ENCODE measurements at places on chromosomes 13 and 19.

- DNase-seq = no peak
Observed at GRCh38 chr19:21491146-21491545, 14.3 kb upstream of the ZNF429 start.

DNA sequence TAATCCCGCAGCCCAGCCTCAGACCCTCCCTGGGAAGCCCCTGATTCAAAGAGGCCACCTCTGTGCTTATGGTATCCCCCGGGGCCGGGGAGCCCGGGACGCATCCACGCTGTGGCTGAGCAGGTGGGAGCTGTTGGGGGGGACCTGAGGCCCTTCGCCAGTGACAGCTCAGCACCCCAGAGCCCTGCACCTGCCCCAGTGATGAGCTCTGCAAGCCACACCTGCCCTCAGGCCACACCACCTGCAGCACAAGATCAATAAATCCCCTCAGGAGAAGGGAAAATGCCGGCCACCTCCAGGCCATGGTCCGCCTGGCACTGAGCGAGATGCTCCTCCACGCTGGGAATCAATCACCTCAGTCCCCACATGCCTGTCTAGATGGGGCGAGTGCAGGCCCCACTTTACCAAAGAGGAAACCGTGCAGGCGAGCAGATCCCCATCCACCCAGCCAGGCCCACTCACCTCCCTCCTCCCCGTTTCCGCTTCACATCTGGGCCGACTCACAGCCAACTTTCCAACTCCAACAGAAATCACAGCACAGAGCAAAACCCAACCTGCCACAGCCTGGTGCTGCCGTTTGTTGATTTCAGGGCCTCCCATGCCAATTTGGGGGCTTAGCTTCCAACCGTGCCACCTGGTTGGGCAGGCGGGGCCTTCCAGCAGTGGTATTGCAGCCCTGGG, 12.8 kb downstream of the MOB3A start:
- DNase-seq = no peak

GRCh38 chr13:89457977-89458376, 1786.8 kb downstream of the SLITRK5 start:
- DNase-seq = no peak

DNA sequence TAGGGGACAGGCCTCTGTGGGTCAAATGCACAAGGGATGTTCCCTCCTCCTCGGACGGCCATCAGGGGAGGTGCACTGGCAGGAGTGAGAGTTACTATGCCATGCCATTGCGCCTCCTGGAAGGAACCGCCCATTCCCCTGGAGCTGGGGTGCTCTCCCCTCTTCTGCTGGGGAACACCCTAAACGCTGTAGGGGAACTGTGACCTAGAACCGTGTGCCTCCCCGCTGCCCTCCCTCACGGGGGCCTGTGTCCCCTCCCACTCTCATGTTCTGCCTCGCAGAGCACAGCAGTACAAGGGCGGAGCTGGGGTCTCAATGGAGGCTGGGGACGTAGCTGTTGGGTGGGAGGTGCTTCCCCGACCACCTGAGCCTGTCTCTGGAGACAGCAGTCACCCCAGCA, 17.2 kb upstream of the CRTC1 start:
- no peak for DNase-seq

DNA sequence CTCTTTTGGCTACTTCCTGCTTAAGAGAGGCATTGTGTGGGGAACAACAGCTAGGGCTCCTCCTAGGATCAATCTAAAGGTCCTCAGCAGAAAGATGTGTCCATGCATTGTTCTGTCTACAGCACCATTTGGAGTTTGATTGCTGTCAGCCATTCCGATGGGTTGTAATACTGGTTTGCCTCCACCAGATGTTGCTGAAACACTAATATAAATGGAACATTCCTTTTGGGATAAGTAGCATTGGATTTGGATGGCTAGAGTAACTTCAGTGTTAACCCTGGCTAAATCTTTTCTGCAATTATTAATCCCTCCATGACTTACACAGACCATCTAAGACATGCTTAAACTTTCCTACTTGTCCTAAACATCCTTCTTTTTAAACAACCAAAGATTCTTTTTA, 104.2 kb downstream of the TDRD3 start:
- DNase-seq = no peak

DNA sequence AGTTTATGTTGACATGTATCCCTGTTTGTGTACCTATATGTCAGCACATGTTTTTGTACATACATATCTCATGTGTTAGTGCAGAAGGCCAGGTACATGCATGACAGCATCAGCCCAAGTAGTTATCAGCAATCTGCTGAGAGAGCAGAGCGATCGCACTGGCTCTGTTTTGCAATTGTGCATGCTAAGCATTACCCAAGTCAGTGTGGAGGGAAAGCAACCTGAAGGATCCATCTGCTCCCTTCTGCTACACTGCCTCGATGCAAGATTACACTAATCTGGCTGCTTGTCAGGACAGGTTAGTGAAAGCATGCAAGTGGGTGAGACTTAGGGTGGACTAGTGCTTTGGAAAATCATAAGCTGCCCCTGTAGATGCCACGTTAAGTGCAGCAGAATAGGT, 211.8 kb downstream of the PCCA start:
- DNase-seq = no peak

- DNase-seq = no peak
Observed at GRCh38 chr19:4456476-4456842, 1.1 kb downstream of the UBXN6 start.

GRCh38 chr13:72963762-72964161, 95.0 kb upstream of the KLF5 start:
- no peak for DNase-seq

GRCh38 chr13:86932776-86933334, 738.3 kb upstream of the SLITRK5 start:
- DNase-seq = no peak

GRCh38 chr13:19581675-19582074, 20.3 kb upstream of the TPTE2 start:
- no peak for DNase-seq

GRCh38 chr13:21537105-21537504, 66.9 kb downstream of the MICU2 start:
- DNase-seq = no peak

DNA sequence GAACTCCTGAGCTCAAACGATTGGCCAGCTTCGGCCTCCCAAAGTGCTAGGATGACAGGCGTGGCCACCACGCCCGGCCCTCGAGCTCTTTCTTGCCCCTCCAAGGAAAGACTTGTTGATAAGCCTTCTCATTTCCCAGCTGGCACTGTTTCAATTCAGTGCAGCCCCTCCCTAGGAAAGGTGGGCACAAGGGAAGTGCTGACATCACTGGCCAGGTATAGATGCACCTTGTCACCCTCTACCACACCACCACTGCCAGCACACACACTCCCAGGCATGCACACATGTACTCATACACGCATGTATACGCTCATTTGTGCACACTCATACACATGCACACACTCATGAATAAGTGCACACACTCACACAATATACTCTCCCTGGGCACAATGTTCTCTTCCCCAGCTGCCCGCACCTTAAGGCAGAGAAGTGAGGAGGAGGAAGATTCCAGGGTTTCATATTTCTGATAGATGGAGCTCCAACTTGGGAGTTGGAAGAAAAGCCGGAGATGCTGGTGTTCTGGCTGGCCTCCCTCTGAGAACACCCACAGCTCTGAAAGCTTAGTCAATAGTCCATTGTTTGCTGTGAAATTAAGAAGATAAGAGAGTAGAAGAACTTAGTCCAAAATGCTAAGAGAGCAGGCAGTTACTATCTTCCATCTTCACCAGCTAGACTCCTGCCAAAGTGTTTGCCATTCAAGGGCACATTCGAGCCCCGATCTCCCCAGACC, 196.7 kb downstream of the FOXO1 start:
- DNase-seq = no peak

All from NCI-H1930 (cell line).